ENCODE measurements at places on chromosomes 5 and 9.

GRCh38 chr5:2200261-2200950 lies 317.7 kb upstream of the IRX4 start:
- no peak for DNase-seq

DNA sequence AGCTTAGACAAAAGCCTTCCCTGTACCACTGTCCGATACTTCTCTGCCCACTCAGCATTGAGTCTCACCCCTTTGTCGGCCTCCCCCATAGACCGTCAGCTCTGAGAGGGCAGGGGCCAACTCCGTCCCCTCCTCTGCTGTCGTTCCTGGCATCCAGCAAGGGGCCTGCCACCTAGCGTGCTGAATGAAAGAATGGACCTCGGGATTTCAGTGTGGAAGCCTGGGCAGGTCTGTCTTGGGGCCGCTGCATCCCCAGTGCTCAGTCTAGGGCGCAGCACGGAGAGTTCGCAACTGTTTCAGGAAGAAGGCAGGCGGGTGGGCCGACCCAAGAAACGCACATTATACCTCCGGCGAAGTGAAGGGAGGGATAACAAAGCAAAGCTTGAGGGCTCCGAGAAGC lies 1.5 kb upstream of the TOR1B start:
- DNase-seq: no peak

DNA sequence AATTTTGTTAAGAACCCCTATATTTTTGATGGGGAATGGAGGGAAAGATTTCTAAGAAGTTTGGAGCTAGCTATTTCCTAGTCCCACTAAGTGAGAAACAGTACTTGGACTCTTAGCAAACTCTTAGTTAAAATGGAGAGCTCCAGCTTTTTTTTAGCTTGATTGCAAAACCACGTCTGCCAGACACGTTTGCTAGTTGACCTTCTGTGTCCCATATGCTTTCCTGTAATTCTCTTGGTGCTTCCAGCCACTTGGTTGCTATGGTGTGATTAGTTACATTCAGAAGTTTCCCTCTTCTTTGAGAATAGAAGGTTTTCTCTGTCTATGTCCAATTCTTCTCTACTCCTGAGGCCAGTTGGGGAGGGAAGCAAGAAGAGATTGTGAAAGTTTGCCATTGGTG lies 417.0 kb upstream of the TLE4 start:
- no peak for DNase-seq

- DNase-seq: no peak
These were observed 122.7 kb downstream of the NMUR2 start for GRCh38 chr5:152282331-152282730.

DNA sequence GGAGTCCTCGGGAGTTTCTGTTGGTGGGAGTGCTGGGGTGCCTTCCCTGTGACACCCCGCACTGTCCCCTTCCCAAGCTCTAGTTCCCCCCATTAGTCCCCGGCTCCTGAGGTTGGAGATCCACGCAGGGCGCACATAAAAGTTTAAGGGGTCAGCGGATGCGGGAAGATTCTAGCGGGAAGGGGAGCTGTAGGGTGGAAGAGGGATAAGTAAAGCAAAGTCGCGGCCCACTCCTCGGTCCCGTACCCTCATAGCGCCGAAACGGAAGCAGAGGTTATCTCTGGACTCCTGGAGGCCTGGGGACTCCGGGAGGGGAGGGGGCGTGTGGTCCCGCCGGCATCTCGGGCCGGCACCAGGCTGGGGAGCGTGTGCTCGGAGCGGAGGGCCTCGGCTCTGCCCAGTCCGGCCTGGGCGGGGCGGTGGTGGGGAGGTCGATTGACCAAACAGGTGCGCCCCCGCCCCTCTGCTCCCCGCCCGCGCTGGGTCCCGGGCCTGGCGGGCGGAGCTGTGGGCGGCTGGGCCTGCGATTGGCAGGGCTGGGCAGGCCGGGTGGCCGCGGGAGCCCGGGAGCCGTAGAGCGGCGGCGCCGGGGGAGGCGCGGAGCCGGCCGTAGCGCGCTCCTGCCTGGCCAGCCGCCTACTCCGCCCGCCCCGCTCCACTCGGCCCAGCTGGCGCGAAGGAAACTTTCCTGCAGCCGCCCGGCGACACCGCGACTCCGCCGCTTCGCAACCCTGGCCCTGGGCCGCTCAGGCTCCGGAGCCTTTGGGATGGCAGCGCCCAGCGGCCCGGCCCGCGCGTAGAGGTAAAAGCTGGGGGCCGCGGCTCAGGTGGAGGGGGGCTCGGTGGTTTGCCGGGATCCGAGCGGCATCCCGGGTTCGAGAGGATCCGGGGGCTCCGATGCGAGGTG lies 52.2 kb upstream of the DAB2IP start:
- DNase-seq: no peak

- DNase-seq: no peak
These were observed 36.9 kb upstream of the PIP5K1B start for GRCh38 chr9:68668127-68668526.

GRCh38 chr9:97535771-97536170 lies 34.3 kb downstream of the TMOD1 start:
- no peak for DNase-seq

GRCh38 chr9:110842986-110843385 lies 174.4 kb downstream of the MUSK start:
- no peak for DNase-seq

GRCh38 chr9:79023134-79023580 lies 548.6 kb upstream of the TLE4 start:
- peak; percentile 89 for DNase-seq

DNA sequence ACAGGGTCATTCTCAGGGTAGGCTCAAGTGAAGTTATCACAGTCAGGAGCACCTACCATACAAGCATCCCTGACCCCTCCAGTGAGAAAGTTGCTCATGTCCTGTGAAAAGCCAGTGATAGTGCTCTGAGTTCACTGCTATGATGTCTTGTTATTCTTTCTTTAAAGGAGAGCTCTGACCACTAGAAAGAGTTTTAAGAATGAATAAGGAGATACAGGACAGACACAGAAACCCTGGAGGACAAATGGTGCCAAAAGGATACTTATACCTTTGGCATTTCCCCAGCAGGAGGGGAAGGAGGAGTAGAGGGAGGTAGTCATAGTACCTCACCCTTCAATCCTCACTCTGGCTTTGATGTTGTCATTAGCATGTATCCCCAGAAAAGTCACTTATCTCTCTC lies 84.0 kb upstream of the AGXT2 start:
- DNase-seq: no peak

- DNase-seq: peak; percentile 3
These were observed 53.9 kb upstream of the TMEM171 start for GRCh38 chr5:73066466-73066865.

DNA sequence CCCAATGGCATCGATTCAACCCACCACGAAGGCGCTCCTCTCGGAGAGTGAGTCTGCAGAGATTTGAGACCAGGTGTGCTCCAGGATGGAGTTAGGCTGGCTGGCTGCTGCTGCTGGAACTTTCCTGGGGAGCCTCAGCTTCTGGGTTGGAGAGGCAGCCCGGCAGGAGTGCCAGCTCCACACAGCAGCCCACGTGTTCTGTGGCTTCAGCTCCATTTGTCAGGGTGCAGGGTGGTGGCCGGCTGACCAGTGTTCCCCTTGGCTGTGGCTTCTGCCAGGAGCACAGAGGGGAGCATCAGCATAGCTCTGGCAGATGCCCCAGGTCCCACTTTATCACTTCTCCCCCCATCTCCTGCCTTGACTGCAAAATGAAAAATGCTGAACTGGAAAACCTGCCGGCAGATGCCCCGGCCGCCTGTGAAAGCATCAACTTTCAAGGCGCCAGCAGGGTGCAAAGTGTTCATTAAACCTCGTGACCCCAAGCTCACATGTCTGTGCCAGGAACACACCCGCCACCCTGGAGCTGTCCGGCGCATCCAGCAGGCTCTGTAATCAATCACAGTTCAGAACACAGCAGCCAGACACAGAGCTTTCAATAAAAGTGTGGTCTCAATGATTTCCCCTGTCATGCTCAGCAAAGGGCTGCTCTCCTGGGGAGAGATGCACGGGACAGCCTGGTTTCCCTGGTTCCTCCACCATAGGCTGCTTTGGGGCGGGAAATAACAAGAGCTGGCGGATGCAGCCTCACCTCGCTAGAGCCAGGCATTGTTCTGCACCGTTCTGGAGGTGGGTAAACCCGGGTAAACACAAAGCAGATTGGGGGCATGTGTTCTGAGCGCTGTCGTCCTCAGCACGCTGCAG lies 53.2 kb downstream of the TRIP13 start:
- no peak for DNase-seq

DNA sequence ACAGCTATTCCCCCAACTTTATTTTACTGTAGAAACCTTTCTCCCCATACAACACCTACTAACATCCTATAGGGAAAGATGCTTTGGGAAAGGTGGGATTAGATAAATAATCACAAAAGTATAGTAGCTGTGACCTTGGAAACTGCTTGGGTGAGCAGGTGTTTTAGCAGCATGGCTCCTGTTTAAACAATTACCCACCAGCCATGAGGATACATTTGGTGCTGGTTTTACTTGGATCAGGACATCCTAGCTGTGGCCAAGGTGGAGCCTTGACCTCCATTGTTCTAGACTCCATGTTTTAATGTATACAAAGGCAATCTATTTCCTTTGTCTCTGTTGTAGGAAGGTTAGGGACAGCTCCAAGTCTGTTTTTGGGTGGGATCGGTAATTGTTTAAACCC lies 56.8 kb upstream of the ALDH1B1 start:
- DNase-seq: no peak

DNA sequence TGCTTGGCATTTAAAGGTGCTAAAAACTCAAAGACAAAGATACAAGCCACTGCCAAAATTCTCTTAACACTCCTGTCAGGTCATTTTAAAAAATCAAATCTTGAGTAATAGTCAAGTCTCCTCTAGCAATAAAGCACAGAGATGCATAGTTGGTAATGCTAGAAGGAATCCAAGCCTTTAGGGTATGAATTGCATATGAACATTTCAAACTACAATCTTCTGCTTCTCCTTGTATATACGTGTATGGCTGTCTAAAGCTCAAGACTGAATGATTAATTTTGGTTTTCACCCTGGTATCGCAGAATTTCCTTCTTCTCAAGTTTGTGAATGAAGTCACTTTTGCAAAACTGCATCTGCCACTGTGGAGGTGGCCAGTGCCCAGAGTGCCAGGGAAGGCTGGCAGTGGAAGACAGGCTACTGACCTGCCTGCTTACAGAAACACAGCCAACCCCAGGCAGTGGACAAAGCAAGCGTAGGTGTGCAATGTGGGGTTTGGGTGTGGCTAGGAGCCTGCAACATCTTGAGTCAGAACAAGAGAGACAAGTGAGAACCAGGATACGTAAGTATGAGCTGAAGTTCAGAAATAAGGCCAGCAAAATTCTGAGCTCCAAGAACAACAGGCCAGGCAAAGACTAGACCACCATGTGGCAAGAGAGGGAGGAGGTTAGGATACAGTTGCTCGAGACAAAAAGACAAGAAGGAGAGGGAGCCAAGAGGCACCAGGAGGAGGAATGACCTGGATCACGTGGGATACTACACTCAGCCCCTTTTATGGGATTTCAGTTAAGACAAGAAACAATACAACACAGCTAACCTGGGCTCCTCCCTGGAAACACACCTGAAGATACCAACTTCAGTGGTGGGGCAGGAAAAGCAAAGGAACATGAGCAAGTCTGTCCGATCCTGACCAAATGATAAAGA lies 22.6 kb downstream of the MYO10 start:
- DNase-seq: no peak

DNA sequence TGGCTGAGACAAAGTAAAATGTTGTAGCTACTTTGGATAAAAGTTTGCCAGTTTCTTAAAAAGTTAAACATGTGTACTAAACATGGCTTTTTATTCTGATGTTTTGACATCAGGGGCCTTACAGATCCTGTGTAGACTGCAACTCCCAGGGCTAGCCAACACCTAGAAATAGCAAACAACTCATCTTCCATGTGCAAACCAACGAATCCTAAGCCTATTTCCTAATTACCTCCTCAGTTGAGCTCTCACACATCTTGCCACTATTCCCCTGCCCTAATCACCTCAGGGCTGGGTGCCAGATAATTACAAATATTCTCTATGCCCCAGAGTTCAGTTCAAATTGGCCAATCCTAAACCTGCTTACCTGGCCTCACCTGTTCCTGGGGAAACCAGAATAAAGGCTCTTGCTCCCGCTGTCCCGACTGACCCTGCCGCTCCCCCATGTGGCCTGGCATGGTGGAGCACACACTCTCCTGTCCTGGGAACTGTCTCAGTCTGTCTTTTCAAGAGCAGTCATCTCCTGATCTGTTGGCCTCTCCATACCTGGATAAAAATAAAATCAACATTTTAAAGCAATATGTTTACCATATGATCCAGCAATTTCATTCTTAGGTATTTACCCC lies 37.1 kb upstream of the FAM169A start:
- no peak for DNase-seq

- no peak for DNase-seq
These were observed 31.3 kb downstream of the PARP8 start for GRCh38 chr5:50697739-50698138.

DNA sequence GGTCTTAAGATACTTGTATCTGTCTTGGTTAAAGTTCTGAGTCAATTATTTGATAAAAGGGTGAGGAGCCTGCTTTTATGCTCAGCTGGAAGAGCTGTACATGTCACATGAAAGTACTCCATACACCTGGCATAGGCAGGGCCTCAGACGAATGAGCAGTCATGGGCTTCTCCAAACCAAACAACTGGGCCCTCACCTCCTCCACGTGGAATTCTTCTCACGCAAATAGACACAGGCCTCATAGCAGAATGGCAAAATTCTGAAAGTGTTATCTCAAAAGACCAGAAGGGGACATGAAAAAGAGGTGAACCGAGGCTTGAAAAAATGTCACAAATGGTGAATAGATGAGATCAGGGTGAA lies 48.6 kb downstream of the FAM240B start:
- no peak for DNase-seq

DNA sequence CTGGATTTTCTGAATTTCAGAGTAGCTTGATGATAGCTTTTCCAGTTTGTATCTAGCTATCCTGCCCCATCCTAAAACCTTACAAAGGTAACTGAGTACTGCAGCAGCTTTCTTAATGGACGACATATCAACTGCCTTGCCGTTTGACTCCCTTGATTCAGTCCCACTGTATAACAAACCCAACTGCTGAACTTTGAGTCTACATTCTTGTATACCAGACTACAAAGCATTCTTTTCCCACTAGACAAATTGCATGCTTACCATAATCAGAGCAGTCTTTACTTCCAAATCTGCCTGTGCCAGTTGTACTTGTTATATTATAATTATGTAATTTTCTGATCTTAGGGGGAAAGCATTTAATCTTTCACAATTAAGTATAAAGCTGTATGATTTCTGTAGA lies 47.3 kb downstream of the ANKRD31 start:
- no peak for DNase-seq

GRCh38 chr9:131727184-131727759 lies 12.6 kb downstream of the RAPGEF1 start:
- DNase-seq: peak; percentile 22

All from HS-27A (cell line).